ENCODE measurements at places on chromosomes 5 and 9.

DNA sequence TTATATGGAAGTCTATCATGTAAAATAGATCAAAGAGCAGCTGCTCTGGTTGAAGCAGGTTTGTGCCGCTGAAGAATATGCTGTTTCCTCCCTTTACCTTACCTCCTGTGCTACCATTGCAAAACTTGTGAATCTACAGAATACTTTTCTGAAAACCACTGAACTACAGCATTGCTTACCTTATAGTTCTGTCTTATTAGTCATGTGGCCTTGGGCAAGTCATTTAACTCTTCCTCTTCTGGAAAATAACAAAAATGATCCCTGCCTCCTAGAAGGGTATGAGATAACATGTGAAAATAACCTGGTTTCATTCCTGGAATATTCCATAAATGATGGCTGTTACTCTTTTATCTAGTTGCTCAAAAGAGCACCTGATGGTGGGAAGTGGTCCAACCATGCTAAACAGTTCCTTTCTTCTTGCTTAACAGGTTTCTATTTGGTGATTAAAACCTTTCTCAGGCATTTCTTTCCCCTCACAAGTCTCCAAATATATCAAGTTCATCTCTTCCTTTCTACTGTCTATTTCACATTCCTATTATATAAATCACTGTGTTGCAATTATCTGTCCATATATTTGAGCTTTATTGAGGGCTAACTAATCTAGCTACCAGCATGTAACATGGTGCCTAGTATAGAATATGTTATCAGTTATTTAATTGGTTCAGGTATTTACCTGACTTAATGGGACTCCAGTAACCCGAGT lies 15.0 kb downstream of the TRIM32 start:
- DNase-seq: no peak

DNA sequence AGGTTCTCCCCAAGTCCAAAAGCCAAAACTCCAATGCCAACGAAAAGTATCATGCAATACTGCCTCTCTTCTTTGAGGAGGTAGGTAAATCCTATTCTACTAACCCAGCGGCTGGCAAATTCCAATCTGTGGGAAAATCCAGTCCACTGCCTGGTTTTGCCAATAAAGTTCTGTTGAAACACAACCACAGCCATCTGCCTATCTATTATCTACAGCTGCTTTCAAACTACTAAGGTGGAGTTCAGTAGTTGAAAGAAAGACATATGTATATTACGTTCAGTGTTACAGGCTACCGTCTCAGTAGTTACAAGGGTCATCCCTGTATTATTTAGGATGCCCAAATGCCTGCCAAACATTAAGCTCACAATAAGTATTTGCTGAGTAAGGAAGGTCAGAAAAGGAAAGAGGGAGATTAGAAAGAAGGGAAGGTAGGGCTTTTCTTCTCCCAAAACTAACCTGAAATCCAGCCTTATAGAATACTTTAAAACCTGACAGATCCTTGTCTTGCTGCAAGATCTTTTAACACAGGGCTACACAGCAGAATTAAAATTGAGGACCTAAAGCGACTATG lies 16.2 kb downstream of the ARL15 start:
- no peak for DNase-seq

GRCh38 chr5:145345511-145346287 lies 489.4 kb downstream of the PRELID2 start:
- no peak for DNase-seq

- DNase-seq: no peak
Observed at GRCh38 chr5:88957013-88957412, 74.0 kb upstream of the MEF2C start.

DNA sequence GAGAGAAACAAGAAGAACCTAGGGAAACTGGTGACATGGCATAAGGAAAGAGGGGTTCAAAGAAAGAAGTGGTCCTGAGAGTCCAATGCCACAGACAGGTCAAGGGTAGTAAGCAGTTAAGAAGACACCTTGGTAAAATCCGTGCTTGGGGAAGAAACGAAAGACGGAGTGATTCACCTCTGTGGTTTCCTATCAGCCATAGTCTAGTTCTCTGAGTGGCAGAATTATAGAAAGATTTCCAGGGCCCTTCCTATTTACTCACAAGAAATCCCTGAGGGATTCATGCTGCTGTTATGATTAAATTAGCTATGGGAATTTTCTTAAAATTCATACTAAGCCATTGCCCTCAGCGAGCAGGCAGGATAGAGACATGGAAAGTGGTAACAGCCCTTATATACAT lies 31.7 kb downstream of the IL33 start:
- DNase-seq: no peak

- DNase-seq: no peak
Observed at GRCh38 chr9:94611638-94612068, 18.0 kb upstream of the FBP2 start.

DNA sequence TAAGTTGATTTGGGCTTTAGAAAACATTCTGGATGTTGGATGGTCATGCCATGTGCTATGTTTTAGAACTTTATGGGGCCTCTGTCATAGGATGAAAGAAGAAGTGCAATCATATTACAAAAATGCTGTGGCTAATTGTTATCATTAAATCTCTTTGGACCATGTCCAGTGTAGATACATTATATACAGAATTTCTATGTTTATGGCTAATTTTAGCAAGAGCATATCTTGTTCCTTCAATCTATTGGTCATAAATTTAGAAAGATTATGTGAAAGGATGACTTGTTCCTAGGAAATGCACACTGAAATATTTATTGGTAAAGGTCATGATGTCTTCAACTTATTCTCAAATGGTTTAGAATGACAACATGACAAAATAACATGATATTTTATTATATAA lies 42.4 kb upstream of the ELL2 start:
- peak; percentile 52 for DNase-seq

DNA sequence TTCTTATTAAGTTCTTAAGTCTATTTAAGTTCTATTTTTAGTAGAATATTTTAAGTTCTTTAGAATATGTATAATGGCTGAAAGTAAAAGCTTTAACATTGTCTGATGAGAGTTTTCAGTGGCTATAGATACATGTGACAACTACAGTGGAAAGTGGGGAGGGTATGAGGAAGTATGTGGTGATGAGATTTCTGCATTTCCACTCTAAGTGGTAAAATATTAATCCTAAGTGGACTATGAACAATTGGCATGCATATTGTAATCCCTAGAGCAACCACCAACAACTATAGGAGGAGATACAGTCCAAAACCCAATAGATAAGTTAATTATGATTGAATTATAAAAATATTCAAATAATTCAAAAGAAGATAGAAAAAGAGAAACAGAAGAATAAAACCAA lies 183.6 kb downstream of the GADD45G start:
- no peak for DNase-seq

DNA sequence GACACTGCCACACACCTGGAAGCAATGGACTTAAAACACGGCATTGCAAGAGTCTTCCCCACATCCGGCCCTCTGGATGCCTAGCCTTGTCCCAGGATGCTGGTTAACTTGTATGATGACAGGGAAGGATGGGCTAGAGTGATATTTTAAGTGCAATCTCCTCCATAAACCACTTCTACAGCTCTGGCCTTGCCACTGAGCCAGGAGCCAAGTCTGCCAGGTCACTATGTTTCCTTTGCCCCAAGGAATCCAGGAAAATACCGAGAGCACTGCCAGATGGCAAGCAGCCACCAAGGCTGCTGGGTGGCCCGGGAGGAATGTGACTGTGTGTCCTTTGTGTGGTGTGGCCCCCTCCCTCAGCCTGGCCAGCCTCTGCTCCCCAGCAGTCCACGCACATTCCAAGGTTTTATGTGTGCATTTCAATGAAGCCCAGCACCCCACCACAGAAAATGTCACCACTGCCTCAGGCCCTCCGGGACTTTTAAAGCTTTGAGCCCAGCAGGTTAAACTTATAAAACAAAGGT lies 106.0 kb downstream of the FRMD3 start:
- peak; percentile 83 for DNase-seq

DNA sequence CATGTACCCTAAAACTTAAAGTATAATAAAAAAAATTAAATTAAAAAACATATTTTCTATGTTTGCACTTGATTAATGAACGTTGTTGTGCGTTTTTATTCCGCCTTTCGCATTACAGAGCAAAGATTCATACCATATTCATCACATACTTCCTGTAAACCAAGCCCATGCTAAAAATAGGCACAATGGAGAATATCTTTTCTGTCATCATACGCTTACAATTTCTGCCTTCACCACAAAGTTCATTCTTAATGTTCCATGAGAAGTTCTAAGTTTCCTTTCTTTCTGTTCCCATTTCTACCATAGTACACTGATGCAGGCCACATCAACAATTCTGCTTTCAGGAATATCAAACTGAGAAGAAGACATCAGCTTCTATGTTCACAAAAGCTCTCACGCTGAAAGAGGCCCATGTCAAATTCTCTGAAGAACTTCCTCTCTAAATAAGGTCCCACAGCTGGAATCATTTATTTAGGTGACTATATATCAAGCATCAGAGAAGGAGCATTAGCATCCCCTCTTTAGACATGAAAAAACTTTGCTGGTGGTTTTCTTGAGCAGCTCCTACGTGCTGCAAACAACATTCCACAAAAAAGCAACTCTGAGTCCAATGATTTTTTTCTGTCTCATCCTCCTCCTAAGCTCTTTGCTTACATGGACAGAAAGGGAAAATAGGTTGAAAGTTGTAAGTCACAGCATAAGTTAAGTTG lies 456.4 kb downstream of the CDH10 start:
- peak; percentile 81 for DNase-seq

DNA sequence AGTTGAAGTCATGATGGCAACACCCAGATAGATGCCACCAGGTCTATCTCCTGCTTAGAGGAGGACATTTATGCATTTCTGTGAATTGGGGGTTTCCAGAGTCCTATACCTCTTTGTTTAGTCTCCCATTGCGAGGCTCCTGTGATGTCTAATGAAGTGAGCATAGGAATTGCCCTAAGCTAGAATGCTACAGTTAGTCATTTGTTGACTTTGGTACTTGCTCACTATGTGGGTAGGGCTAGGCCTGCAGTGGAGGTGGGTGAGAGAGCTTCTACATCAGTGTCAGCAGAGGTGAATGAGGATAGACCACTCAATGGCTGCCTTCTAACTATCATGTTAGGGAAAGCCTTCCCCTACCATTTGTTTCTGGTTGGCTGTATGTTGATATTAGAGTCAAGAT lies 173.3 kb upstream of the POC5 start:
- DNase-seq: no peak

DNA sequence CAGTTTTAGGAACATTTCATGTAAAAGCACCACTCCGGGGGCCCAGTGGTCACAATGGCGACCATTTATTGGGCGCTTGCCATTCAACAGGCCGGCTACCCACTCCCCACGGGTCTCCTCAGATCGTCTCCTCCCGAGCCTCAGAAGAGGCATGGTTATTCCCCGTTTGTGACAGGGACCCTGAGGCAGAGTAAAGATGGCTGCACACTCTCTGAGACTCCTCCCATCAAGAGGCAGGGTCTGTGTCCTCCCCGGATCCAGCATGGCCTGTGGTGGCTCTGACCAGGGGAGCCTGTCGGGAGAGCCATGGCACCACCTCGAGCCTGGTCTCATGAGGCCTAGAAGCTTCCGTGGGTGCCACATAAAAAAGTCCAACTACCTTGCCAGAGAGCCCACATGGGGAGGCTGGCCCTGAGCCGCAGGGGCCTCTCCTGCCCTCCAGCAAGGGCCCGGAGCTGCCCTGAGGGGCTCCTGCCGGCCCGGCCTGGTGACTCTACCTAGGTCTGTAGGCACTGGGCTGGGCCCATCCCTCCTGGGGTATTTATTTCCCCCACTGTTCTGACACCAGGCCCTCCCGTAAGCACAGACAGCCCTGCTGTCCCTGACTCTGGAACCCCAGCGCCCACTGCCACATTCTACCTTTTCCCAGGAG lies 90.8 kb downstream of the VAV2 start:
- no peak for DNase-seq

GRCh38 chr5:33271606-33272005 lies 169.2 kb upstream of the TARS1 start:
- peak; percentile 34 for DNase-seq

GRCh38 chr5:98905857-98906688 lies 22.7 kb downstream of the CHD1 start:
- DNase-seq: peak; percentile 33

DNA sequence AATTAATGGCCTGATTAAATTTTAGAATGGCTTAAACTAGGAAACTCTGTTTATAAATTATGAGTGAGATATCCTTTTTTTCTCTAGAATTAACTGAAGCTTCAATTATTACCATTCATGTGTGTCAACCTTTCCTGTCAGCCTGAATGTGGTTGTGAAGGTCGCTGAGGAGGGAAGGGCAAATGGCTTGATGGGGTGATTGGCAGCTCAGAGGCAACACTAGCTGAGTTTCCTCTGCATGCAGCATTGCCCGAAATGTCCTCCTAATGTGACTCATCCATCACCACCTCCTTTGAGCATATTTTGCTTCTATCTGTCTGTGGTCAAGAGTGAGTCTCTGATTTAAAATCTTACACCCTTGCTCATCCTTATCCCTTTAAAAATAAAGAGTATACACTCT lies 281.9 kb downstream of the TENT4A start:
- no peak for DNase-seq

- no peak for DNase-seq
Observed at GRCh38 chr5:148873690-148874485, 47.5 kb downstream of the ADRB2 start.

GRCh38 chr9:114388764-114389375 lies 1.1 kb upstream of the AKNA start:
- DNase-seq: no peak

- DNase-seq: no peak
Observed at GRCh38 chr9:32405506-32405905, 21.1 kb downstream of the ACO1 start.

DNA sequence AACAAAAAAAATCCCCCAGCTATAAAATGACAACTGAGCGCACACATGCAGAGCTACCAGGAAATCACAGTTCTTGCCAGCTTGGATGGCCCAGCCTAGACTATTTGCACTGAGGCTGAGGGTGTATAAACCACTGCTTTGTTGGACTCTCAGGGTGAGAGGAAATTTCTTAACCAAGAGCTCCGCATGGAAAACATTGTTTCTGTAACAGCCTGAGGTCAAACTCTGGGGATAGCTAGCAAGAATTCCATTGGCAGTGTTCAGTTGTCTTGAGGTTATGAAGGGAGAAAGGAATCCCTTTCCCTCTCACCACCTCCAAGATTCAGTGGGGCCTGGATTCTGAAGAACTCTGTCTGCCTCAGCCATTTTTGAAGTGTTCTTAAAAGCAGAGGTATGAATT lies 360.0 kb downstream of the OSTF1 start:
- peak; percentile 18 for DNase-seq

- no peak for DNase-seq
Observed at GRCh38 chr5:143772621-143773020, 39.3 kb upstream of the HMHB1 start.
